HFFc6 (cell line): ENCODE measurements at places on chromosomes 3 and 15. TPM values are rescaled to one million over a fixed set of nuclear protein-coding genes. Genes with fewer than 3 reads are reported as not detected.

Gene SHC4
- total RNA-seq: 3.3 to 3.7 TPM (median 3.5 TPM) in 3 replicates

DNA sequence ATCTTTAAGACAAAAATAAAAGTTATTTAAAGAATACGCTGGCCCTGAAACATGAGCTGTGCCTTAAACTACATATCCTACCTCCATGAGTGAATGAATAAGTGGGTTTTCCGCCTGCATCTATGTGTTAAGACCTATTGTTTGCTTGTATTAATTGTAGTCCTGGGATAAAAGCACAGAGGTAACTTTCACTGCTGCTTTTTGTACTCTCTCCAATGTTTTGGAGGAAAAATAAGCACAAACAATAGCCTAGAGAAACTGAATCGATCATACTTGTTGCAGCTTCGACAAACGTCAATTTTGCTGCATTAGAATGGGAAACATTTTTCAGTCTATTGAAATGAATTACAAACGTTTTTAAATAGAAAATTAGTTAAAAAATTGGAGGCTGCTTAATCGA, 1.3 kb upstream of the CTNNB1 start:
- no peak for DNase-seq
- peaks cover 12% of the 10 kb centered on the region; the same call in 1 of the 2 replicates for H3K36me3 ChIP-seq
- H3K27ac ChIP-seq: no peak overlapping the region

GRCh38 chr15:91127236-91127955, 27.3 kb downstream of the SV2B start:
- H3K27ac ChIP-seq: no peak overlapping the region
- no peaks in the 10 kb centered on the region for H3K4me1 ChIP-seq
- H3K4me3 ChIP-seq: no peak overlapping the region
- no peak for DNase-seq
- no peaks in the 10 kb centered on the region; the same call in 1 of the 2 replicates for H3K27me3 ChIP-seq

DNA sequence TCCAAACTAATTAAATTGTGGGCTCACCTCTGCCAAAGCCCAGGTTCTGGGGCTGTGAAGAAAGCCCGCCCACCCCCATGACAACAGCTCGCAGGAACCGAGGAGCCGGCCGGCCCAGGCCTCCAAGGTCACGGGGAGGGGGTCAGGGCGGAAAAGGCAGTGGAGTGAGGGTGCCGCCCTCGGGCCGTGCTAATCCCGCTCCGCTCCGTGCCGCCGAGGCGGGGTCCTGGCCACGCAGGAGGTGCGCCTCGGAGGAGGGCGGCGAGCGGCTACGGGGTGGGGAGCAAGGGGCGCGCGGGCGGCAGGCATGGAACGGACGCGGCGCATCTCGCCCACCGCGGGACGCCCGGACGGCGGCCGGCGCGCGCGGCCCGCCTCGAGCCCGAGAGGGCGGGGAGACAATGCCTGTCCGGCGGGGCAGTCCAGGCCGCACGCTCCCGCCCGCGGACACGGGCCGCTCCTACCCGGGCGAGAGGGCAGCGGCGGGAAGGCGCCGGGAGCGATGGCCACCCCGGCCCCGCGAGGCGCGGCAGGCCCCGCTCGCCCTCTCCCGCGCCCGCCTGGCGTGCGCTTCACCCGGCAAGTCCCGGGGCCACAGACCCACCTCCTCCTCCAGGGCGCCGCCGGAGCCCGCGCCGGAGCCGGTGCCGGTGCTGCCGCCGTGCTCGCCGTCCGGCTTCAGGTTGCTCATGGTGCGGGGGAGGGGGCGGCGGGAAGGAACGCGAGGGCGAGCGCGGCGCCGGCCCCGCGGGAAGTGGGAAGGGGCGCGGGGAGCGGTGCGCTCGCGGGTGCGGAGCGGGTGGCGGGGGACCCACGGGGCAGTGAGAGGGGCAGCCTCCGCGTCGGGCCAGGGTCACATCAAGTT, 528 bp downstream of the RBPMS2 start:
- H3K27me3 ChIP-seq: peaks cover 37% of the 10 kb centered on the region
- no peaks in the 10 kb centered on the region for H3K4me1 ChIP-seq
- H3K4me3 ChIP-seq: peak overlapping the region; percentile 20; the same call in 1 of the 2 replicates
- H3K27ac ChIP-seq: no peak overlapping the region
- H3K36me3 ChIP-seq: no peaks in the 10 kb centered on the region
- DNase-seq: no peak

Gene SH3GL3
- total RNA-seq: not detected in 3 replicates

GRCh38 chr3:128426128-128426921, 40.4 kb downstream of the DNAJB8 start:
- peaks cover 7% of the 10 kb centered on the region for H3K4me1 ChIP-seq
- no peaks in the 10 kb centered on the region for H3K36me3 ChIP-seq
- H3K27ac ChIP-seq: no peak overlapping the region

DNA sequence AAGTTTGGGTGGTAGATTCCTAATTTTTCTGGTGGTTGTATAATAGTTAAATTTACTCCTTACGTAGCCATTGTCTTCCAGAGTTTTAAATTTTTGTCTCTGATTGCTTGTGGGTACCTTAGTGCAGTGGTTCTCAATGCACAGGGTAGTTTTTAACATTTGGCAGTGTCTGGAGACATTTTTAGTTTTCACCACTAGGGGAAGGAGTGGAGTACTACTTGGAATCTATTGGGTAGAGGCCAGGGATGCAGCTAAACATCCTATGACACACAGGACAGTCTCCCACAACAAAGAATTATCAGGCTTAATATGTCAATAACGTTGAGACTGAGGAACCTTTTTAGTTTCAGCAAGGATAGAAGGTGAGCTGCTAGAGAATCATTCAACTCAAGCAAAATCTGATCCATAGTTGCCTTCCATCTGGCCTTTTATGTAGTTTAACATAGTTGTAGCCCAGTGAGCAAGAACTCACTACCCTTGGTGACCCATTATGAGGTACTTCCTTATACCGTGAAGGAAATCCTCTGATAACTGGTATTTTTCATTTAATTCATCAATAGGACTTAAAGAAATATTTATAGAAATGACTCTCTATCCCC, 8.6 kb upstream of the STX19 start:
- H3K27me3 ChIP-seq: no peaks in the 10 kb centered on the region
- DNase-seq: peak; percentile 67
- peaks cover 11% of the 10 kb centered on the region for H3K4me1 ChIP-seq
- no peak overlapping the region for H3K4me3 ChIP-seq

Gene GALNT15
- 6.2 to 7.4 TPM (median 6.3 TPM) in 3 replicates for total RNA-seq

- peak overlapping the region; percentile 44 for H3K4me3 ChIP-seq
- H3K36me3 ChIP-seq: peaks cover 64% of the 10 kb centered on the region
- H3K27ac ChIP-seq: peak overlapping the region; percentile 96
- peak; percentile 39 for DNase-seq
- H3K4me1 ChIP-seq: peaks cover 88% of the 10 kb centered on the region
- H3K27me3 ChIP-seq: peaks cover 81% of the 10 kb centered on the region
Measured at GRCh38 chr3:134354612-134355251, 19.5 kb downstream of the AMOTL2 start.
